ENCODE measurements at places on chromosomes 2 and 18.

DNA sequence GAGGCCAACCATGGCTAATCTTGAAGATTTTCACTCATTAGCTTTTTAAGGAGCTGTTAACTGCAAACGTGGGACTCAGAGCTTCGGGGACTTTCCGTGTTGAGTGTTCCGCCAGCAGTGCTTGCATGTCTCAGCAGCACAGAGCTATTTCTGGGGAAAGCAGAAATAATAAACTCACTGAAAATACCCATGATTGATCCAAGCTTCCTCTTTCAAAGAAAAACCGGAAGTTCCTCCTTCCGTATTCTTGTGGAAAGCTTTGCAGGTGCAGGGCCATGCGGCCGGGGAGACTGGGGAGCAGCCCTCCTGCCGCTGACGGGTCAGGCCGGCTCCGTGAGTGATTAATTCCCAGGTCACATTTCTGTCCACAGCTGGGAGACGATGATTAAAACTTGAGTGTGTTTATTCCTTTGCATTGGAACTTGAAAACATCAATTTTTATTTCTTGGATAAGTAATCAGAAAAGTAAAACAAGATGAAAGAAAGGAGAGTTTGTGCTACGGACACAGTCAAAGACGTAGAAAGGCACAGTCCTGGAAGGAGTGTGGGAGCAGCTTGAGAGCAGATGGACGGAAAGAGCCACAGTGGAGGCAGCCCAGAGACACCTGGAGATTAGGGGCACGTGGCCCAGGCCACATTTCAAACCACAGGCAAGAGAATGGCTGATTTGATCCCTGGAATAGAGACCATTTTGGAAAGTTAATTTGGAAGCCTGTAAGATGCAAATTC, 54.2 kb upstream of the CTDP1 start:
- no peak for DNase-seq

GRCh38 chr2:119826370-119826961, 66.7 kb downstream of the PTPN4 start:
- DNase-seq, result peak; percentile 23

DNA sequence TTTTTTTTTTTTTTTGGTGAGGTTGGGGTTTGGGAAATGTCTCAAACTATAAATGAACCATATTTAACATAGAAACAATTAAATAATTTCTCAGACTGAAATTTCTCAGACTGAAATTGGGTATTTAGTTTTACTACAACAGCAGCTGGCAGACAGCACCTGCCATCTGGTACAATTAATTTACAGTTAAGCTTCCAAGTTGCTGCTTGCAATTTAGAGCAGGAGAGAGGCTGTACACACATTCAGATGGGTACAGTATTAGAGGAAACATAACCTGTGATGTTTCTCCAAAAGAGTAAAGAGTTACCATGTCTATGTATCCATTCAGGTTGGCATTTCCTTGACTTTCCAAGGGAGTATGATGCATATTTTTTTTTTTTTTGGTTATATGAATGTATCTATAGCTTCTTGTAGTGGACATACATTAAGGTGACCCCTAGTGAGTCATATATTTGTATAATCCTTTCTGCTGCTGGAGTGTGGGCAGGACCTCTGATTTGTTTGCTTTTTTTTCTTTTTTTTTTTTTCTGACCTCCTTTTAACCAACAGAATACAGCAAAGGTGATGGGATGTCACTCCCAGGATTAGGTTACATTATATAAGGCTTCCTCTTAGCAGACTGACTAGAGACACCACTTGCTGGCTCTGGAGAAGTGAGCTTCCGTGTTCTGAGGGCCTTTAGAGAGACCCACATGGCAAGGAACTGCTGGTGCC, 201.7 kb downstream of the PTH2R start:
- no peak for DNase-seq

- no peak for DNase-seq
These were observed 84.2 kb upstream of the UNC80 start for GRCh38 chr2:209687323-209687969.

GRCh38 chr2:199329466-199329865, 128.3 kb downstream of the SATB2 start:
- no peak for DNase-seq

GRCh38 chr2:229629039-229629438, 85.3 kb downstream of the DNER start:
- DNase-seq, result no peak

DNA sequence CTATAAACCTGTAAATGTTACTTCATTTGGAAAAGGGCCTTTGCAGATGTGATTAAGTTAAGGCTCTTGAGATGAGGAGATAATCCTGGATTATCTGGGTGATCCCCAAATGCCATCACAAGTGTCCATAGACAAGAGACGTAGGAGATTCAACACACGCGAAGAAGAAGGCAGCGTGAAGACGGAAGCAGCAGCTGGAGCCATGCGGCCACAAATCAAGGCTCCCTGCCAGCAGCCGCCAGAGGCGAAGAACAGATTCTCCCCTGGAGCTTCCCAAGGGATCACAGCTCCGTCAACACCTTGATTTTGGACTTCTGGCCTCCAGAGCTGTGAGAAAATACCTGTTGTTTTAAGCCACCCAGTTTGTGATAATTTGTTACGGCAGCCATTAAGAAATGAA, 11.0 kb upstream of the VAPA start:
- no peak for DNase-seq

DNA sequence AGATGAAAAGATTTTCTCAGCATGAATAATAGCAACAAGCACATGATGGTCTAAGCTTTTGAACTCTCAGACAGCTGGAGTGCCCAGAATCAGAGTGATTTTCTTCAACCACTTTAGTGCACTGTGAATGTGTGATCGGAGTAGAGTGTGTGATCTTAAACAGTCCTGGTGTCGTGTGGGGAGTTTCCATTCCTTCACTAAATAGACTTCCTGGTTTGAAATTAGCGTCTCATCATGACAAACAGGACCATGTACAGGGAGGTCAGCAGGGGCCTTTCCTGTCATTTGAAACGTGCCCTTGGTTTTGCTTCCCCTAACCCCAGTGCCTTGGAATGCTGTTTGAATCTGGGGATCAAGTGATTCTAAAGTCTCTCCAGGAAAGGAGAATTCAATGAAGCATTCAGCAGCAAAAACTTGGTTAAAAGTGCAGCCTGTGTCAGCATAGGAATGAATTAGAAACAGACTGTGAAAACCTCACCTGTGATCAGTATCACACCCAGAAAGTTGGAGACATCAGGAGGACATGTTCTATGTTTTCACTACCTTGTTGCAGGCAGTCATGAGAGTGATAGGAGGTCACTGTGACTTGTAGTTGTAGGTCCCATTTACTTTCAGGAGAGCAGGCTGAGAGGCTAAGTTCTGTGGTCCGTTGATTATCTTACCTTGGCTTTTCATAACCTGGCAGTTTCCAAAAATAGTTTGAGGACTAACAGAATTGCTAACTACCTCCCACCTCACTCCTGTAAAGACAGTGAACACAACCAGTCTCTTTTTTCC, 400.3 kb downstream of the MTX2 start:
- no peak for DNase-seq

- no peak for DNase-seq
These were observed 21.1 kb downstream of the ST3GAL5 start for GRCh38 chr2:85867556-85868292.

DNA sequence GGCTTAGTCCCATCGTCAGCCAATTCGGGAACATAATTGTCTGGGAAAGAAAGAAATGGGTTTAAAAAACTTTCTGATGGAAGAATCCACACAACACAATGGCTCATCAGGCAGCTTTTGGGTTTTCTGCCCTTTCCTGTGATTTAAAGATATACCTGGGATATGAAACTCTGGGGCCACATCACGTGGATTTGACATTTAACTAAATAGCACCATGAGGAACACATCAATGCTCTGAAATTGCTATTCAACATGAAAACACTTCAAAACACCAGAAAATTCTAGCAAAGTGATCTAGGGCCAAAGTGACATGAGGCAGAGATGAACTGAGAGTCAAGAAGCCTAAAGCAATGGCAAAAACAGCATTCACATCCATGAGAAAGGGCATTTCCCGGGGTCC, 237.5 kb upstream of the PXDN start:
- DNase-seq, result no peak

GRCh38 chr2:1674276-1674675, 70.0 kb downstream of the PXDN start:
- no peak for DNase-seq

- DNase-seq, result no peak
These were observed 51.8 kb downstream of the UPP2 start for GRCh38 chr2:158153270-158154015.

GRCh38 chr18:45250479-45250878, 364.8 kb upstream of the SLC14A2 start:
- DNase-seq, result no peak
